Stimulated activated CD4-positive, alpha-beta T cell treated with anti-CD3 and anti-CD28 coated beads, Interleukin-12 subunit alpha, Interleukin-12 subunit beta, amount 100 ng/mL, for 24 hours (primary cell): ENCODE measurements at places on chromosomes 1 and 21.

- no peak for DNase-seq
These were observed 174.1 kb upstream of the SGIP1 start for GRCh38 chr1:66359815-66360214.

GRCh38 chr1:64498325-64498724 lies 28.4 kb downstream of the CACHD1 start:
- no peak for DNase-seq

- DNase-seq, result peak; percentile 35
These were observed 2.8 kb downstream of the RGS16 start for GRCh38 chr1:182601416-182601786.

GRCh38 chr1:69613414-69613813 lies 45.7 kb downstream of the LRRC7 start:
- no peak for DNase-seq

DNA sequence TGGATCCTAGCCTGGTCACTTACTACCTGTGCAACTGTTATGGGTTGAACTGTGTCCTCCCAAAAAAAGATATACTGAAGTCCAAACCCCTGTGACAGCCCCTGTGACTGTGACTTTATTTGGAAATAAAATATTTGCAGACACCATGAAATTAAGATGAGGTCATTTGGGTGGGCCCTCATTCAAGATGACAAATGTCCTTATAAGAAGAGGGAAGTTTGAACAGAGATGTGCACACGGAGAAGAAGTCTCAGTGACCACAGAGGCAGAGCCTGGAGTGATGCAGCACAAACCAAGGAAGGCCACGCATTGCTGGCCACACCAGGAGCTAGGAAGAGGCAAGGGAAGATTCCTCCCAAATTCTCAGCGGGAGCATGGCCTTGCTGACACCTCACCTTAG lies 249.7 kb upstream of the RUNX1 start:
- DNase-seq, result no peak

- no peak for DNase-seq
These were observed 10.2 kb upstream of the OBSCN start for GRCh38 chr1:228197555-228198147.

DNA sequence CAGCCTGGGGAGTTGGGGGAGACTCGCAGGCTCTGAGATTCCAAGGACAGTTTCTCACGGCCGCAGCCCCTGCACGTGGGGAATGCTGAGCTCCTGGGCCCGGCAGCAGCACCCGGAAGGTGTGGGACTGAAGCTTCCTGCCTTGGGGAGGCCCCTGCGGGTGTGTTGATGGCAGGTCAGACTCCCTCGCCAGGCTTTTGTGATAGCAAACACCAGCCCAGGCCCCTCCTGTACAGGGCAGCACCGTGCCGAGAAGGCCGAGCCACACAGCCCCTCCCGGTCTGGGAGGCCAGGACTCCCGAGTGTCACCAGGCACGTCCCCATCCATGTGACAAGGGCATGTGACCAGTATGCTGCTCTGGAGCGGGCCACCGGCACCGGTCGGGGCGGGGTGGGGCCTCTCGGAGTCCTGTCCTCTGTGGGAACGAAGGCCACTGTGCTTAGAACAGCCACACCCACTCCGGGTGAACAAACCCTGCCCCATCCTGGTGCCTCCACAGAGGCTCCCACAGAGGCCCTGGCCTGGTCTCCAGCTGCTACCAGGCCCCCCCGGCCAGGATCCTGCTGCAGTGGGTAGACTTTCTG lies 31.1 kb upstream of the ARHGEF16 start:
- no peak for DNase-seq

DNA sequence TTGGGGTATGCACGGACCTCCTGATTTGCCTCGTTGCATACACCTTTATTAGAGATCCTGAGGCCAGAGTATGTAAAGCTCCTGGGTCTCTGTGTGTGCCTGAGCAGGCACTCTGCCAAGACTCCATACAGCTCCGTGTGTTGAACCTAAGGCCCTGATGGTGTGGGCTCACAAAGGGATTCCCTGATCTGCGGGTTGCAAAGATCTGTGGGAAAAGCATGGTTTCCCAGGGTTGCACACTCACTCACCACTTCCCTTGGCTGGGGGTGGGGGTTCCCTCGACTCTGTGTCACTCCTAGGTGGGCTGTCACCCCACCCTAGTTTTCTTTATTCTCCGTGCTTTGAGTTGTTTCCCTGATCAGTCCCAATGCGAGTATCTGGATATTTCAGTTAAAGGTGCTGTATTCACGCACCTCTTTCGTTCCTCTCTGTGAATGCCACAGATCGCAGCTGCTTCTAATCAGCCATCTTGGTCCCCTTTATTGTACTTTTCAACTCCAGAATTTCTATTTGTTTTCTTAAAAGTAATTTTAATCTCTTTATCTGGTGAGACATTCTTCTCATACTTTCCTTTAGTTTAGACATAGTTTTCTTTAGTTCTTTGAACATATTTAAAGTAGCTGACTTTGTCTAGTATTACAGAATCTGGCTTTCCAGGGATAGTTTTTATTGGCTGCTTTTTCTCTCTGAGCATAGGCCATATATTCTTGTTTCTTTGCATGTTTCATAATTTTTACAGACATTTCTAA lies 39.0 kb upstream of the F3 start:
- no peak for DNase-seq

- DNase-seq, result no peak
These were observed 40.7 kb upstream of the COL6A2 start for GRCh38 chr21:46057111-46057709.

DNA sequence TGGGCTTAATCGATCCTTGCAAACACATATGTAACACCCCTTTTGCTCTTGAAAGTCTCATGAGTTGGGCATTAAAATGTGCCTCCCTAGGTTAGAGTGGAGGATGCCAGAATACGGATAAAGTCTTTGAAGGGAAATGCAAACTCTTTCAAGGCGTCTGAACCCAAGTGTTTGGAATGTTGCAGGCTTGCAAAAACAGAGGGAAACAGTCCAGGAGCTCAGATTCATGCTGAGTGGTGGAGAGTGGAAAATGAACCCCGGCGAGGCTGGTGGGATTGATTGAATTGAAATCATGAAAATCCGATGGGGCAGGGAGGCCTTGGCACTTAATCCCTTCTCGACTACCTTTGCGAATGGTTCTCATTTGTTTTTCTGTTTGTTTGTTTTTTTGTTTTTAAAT lies 175.5 kb downstream of the PGBD5 start:
- DNase-seq, result no peak

DNA sequence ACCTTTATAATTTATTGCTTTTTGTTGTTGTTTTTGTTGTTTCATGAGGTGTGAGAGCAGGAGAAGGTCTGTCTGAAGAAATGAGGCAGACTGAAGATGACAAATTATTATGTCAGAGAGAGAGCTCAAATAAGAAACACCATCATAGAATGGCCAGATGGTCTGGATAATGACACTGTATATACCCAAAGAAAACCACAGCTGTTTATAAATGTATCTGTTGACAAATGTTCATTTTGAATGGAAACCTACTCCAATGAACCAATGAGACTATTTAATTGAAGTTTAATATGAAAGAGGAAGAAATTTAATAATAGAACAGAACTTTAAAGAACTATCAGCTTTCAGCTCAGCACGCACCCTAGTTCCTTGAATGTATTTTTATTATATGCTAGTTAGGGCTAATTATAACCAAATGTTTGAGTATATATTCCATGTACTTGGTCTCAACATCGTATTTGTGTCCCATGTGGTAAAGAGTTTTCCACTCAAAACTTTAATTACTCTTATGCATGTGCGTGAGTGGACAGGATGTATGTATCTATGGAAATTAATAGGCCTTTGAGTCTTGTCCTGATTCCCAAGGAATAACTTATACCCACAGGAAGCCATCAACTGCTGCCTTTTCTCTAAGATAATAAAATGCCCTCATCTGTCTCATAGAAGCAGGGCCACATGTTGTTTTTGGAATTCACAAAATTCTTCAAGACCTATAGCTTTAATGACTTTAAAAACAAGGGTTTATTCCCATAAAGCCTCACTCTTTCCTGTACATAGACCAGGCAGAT lies 202.7 kb downstream of the KCNK2 start:
- no peak for DNase-seq

DNA sequence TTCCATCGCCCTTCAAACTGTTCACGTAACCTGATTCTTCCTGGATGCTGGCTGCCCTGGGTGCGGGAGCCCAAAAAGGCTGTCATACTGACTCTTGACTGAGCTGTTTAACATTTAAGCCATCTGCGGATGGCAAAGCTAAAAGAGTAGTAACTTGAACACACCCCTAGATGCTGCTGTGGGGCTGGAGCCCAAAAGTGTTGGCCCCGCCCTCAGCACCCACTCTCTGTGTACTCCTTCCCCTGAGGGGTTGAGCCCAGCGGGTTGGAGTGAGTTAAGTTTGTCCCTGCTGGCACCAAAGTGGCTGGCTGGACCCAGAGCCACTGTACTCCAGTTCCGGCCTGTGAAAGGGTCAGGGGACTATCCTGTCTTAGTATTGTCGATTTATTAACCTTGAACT lies 640.6 kb downstream of the PTPRU start:
- DNase-seq, result no peak

GRCh38 chr1:226958300-226958699 lies 18.2 kb downstream of the COQ8A start:
- no peak for DNase-seq

- no peak for DNase-seq
These were observed 51.1 kb downstream of the SKI start for GRCh38 chr1:2279210-2279639.

- DNase-seq, result no peak
These were observed 150.0 kb downstream of the ADGRL2 start for GRCh38 chr1:81950591-81951244.

GRCh38 chr1:15714406-15715136 lies 21.5 kb upstream of the SLC25A34 start:
- DNase-seq, result no peak

DNA sequence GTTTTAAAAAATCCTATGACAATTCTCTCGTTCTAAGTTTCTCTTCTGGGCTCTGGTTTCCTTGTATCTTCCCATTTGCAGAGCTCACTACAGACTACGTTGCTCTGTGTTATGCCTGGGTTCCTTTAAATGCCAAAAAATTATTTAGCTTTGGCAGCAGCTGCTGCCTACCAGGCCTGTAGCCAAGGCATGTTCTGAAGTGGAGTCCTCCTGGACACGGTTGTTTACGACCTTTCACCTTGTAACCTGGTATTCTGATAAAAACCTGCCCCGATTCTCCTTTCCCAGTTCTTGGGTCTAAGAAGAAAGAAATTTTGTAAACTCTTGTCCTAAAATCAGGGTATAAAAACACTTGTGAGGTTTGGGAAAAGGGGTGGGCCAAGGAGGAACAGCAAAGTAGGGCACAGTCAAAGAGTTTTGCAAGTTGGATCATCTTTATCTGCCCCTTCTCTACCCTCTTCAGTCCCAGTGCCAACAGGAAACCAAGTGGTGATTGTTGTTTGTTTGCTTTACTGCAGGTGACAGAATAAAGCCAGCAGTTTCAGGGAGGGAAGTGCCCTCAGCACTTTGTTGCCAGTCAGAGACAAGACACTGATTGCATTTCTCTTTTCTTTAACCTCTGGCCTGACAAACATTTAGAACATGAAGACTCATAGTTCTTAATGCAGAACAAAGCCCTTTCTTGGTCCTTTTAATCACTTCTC lies 3.1 kb upstream of the TXNIP start:
- no peak for DNase-seq

- DNase-seq, result no peak
These were observed 150.3 kb downstream of the CENPF start for GRCh38 chr1:214753236-214753852.

GRCh38 chr1:19327301-19327700 lies 15.2 kb downstream of the SLC66A1 start:
- DNase-seq, result no peak

GRCh38 chr1:36992139-36992943 lies 42.0 kb downstream of the GRIK3 start:
- DNase-seq, result no peak

- no peak for DNase-seq
These were observed 64.6 kb upstream of the GJB5 start for GRCh38 chr1:34690269-34690668.

GRCh38 chr21:37337831-37338230 lies 28.7 kb upstream of the DYRK1A start:
- DNase-seq, result no peak

GRCh38 chr1:246497331-246497915 lies 9.7 kb downstream of the SMYD3 start:
- DNase-seq, result no peak

GRCh38 chr21:41634211-41634694 lies 126.3 kb upstream of the TMPRSS2 start:
- no peak for DNase-seq

- no peak for DNase-seq
These were observed 2.6 kb downstream of the STXBP3 start for GRCh38 chr1:108749081-108749480.

DNA sequence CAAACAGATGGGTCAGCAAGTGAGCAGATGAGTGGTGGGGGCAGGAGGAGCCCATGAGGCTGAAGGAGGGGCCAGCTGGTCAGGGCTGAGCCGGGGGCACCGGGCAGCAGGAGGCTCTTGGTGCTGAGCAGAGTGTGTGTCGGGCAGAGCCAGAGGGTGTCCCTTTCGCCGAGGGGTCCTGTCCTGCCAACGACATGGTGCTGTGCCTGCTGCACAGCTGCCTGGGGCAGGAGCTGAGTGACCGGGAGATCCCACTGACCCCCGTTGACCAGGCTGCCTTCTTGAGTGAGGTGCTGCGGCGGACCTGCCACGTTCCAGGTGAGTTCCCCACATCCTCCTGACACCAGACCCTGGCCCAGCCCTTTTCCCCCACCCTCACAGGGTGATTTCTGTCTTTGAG lies 27.5 kb downstream of the HYI start:
- DNase-seq, result no peak

- no peak for DNase-seq
These were observed 19.0 kb downstream of the SSR2 start for GRCh38 chr1:156001662-156002171.
